Vagina (tissue), 2 donors: ENCODE measurements at places on chromosomes 5 and 9. TPM values are rescaled to one million over a fixed set of nuclear protein-coding genes. Genes with fewer than 3 reads are reported as not detected.

Gene TMEM232
- total RNA-seq, result 4.2 TPM

Gene RECK
- 15.5 TPM for total RNA-seq

Gene KDM3B
- total RNA-seq, result 48.6 TPM

Gene SPATA31E1
- total RNA-seq, result not detected

Gene CCDC187
- not detected for total RNA-seq
